Stimulated activated CD8-positive, alpha-beta memory T cell treated with anti-CD3 and anti-CD28 coated beads, Interleukin-2, amount 100 ng/mL, for 1 hour (primary cell): ENCODE measurements at places on chromosomes 11 and 22.

GRCh38 chr11:45289369-45289768 lies 3.2 kb upstream of the SYT13 start:
- no peak for DNase-seq

DNA sequence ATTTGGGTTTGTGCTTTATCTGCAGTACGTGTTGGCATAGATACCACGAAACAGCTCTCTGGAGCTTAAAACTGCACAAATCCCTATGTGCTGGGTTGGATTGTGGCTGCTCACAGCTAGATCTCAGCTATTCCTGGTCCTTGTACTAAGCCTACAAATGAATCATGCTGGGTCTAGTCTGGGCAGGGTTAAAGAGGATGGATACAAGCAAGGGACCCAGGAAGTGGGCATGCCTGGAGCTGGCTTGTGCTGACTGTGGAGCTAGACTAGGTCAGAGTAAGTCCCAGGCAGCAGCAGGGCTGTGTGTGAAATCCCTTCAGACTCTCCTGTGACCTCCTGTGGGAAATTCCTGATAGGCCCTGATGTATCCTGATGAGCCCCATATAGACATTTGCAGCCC lies 3.9 kb upstream of the E2F8 start:
- DNase-seq: no peak

DNA sequence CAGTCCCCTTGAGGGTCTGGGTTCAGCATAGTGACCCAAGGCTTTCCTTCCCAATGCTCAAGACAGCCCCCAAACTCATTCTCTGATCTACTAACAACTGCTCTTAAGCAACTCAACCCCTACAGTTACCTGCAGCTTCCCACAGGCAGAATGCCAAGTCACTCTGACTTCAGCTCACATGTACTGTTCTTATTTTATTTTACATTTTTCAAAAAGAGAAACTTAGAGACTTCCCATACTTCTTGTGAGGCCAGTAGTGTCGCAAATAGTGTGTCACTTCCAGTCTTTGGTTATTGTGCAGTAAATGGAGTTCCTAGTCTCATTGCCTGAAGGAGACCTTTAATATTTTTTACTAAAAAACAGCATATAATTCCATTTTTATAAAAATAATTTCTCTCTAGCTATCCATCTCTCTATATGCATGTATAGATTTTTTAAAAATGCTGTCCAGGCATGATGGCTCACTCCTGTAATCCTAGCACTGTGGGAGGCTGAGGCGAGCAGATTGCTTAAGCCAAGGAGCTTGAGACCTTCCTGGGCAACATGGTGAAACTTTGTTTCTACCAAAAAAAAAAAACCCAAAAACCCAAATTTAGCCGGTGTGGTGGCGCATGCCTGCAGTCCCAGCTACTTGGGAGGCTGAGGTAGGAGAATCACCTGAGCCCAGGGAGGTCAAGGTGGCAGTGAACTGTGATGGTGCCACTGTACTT lies 41.8 kb downstream of the ENTHD1 start:
- no peak for DNase-seq

DNA sequence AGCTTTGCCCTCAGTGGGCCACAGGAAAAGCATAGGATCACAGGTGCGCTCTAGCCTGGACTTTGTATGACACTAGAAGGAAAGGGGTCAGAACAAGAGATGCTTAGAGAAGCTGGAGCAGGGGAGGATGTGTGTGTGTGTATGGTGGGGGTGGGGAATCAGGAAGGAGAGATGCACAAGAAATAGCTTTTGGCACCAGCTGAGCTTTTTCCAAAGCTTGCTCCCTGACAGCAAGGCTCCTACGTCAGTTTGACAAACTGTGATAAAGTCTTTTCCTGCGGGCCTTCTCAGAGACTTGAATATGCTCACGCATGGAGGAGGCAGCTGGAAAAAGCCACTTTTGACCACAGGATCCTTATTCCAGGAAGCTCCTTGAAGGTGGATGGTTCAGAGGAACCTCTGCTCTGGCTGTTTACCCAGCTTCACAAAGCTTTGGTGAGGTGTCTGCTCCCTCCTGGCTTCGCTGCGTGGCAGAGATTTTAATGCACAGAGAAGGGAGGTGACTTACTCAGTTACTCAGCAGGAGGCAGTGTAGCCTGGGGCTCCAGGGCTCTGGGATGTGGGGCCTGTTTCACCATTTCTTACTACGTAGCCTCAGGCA lies 3.9 kb downstream of the CDC42EP1 start:
- no peak for DNase-seq

- no peak for DNase-seq
These were observed 27.7 kb downstream of the EMID1 start for GRCh38 chr22:29233277-29233877.

DNA sequence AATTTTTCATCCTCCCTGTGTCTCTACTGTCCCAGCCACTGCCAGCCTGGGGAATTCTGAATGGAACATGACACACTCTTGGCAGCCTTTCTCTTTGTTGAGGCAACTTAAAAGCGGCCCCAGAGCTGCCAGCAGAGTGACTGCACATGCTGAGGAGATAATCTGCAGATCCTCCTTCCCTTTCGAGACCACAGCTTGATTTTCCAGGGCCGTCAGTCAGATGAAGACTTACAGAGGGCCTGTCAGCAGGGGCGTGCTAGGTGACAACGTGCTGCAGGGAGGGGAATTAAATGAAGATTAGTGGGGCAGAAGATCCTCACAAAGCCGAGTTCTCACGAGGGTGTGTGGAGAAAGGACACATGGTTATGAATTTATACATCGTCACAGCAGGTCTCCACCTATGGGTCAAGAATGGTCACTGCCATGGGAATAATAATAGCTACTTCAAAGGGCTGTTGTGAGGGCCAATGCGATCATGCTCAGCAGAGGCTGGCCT lies 193.5 kb upstream of the PITPNB start:
- DNase-seq: no peak

DNA sequence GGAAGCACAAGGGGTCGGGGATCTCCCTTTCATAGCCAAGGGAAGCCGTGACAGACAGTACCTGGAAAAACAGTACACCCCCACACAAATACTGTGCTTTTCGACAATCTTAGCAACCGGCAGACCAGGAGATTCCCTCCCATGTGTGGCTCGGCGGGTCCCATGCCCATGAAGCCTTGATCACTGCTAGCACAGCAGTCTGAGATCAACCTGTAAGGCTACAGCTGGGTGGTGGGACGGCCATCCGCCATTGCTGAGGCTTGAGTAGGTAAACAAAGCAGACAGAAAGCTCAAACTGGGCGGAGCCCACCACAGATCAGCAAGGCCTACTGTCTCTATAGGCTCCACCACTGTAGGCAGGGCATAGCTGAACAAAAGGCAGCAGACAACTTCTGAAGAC lies 180.2 kb upstream of the SOX6 start:
- no peak for DNase-seq

GRCh38 chr11:104650234-104650633 lies 248.0 kb downstream of the CASP12 start:
- DNase-seq: no peak

DNA sequence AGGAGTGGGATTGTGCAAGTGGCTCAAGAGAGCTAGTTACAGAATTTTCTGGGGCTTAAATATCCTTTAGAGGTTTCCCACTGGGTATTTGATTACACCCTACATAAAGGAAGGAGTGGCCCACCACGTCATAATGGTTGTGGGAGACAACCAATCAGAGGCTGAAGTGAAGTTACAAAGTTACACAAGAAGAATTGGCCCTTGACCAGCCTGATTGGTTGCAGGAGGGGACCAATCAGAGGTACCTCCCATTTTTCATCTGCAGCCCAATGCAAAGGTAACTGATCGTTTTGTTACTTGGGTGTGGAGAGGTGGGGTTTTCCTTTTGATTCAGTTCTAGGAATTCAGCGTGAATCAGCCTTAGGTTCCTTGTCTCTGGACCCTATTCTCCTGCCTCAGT lies 430.5 kb upstream of the FAT3 start:
- DNase-seq: no peak

DNA sequence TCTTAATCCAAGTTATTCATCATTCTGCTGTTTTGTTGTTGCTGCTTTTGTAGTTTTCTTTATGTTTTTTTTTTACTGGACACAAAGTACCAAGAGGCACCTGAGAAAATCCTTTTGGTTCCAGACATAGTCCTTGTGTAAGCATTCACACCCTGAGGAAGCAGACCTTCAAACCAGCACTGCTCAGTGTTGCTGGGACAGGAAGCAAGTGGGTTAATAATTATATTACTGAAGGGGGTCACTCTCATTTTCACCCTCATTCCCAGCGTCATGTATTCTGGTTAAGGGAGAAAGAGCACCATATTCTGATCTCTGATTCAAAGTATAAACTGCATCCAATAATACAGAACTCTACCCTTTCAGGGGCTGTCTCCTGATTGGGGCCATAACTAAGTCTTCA lies 5.9 kb upstream of the ALKBH3 start:
- no peak for DNase-seq

GRCh38 chr11:96241331-96241841 lies 101.6 kb downstream of the MAML2 start:
- no peak for DNase-seq

GRCh38 chr11:58576887-58577471 lies 1.3 kb upstream of the LPXN start:
- no peak for DNase-seq

DNA sequence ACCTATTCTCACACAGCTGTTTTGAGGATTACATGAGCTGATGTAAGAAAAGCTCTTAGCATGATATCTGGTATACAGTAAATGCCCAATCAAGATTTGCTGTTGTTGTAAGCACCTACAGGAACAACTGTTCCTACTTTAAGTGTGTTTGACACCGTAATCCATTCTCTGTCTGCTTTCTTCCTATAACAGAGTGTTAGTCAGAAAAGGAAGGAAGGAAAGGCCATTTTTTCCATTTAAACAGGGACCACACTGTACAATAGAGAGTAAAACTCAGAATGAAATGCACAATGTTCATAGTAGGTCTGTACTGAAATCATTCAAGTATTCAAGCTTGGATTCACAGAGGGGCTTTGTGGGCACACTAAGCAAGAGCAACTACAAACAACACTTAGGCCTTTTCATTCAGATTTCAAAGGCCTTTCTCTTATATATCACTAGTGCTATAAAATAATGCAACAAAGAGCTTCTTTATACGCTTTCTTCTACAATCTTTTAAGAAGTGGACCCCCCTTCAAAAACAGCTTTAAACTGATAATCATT lies 21.5 kb downstream of the MTCH2 start:
- no peak for DNase-seq

DNA sequence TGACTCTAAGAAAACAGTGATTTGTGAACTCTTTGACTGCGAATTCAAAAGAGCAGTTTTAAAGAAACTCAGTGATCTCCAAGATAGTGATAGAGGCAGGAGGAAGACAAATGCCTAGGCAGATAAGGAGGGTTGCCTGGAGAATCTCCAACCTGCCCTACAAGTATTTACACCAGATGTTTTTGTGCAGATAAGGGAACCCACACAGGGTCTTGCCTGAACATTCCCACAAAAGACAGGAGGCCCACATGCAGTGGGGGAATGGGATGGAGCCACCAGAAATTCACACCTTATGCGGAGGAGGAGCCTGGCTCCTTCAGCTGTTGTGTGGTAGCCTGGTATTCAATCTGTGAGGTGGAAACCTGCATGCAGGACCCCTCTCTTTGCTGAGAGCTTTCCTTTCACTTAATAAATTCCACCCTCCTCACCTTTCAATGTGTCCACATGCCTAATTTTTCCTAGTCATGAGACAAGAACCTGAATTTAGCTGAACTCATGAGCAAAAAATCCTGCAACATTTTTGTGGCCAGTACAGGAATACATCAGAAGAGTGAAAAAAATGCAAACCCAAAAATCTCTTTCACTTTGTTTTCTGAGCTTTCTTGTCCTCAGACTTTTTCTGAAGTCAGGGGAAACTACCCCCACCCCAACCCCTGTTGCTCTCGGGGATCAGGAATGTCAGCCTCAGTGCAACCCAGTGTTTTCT lies 8.1 kb upstream of the GLYAT start:
- DNase-seq: no peak

GRCh38 chr11:78248191-78248590 lies 59.5 kb downstream of the USP35 start:
- DNase-seq: no peak

DNA sequence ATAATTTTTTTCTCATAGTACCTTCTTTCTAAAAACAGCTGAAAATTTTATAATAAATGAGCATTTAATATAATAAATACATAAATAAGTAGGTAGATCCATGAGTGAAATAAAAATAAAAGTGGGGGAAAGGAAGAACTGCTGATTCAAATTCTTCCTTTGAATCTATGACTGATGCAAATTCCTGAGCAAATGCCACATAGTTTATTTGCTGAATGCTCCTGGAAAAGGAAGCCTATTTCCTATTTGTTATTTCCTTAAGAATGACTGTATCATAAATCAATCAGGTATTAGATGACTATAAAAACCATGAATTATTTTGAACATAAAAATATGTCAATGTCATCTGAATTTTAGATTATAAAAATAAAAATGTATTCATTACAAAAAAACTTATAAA lies 16.6 kb downstream of the BTBD10 start:
- DNase-seq: no peak

DNA sequence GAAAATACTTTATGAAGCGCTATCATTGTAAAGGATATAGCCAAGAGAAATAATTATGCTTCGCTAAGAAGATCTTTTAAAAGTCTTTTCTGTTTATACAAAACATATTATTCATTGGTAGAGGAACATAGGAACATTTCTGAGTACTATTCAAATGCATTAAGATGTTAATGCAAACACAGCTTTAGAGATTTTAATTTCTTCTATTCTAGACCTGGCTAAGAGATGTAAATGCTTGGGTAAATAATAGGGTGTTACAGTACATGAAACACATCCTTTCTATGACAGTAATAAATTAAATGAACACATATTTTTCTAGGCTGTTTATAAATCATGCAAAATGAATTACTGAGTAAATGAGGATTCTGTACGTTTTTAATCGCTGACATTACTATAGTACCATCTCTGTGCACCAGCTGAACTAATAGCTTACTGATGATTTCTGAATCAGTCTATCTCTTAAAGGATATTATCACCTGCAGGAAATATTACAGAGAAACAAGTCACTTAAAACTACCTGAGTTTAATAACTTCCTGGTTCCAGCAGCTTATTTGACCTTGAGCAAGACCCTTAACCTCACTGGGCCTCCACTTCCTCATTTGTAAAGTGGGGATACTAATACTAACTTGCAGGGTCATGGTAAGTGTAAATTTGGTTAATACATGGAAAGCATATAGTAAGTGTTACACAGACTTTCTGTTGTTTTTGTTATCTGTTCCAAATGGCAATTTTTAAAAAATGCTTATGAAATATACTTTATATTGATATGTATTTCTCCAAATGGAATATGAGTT lies 344.9 kb downstream of the DYNC2H1 start:
- no peak for DNase-seq

DNA sequence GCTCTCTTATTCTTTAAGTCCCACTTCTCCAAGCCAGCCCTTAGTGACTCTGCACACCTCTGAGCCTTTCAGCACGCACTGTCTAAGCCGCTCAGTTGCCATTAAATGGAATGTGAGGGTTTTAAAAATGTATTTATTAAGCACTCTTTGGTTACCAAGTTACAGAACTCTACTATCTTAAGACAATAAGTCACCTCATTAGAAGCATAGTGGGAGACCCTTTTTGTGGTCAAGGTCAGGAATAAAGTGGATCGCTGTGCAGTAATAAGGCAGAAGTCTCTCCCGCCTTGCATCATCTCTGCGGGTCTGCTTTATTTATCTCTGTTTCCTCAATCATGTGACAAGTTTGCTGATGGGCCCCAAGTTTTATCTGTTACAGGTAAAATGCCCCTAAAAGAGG lies 11.9 kb downstream of the SLC25A18 start:
- no peak for DNase-seq

GRCh38 chr11:11976481-11977127 lies 31.8 kb downstream of the DKK3 start:
- DNase-seq: no peak

- DNase-seq: no peak
These were observed 101.2 kb upstream of the CTSC start for GRCh38 chr11:88438721-88439120.

- DNase-seq: no peak
These were observed 23.1 kb upstream of the GNAZ start for GRCh38 chr22:23047265-23047664.
